ENCODE measurements at places on chromosomes 4 and X.

GRCh38 chr4:73540826-73541225 lies 59.3 kb downstream of the AFM start:
- no peak for DNase-seq

- no peak for DNase-seq
These were observed 17.9 kb downstream of the METAP1 start for GRCh38 chr4:99013402-99013843.

- no peak for DNase-seq
These were observed 176.3 kb downstream of the RPA4 start for GRCh38 chrX:97060020-97060419.

DNA sequence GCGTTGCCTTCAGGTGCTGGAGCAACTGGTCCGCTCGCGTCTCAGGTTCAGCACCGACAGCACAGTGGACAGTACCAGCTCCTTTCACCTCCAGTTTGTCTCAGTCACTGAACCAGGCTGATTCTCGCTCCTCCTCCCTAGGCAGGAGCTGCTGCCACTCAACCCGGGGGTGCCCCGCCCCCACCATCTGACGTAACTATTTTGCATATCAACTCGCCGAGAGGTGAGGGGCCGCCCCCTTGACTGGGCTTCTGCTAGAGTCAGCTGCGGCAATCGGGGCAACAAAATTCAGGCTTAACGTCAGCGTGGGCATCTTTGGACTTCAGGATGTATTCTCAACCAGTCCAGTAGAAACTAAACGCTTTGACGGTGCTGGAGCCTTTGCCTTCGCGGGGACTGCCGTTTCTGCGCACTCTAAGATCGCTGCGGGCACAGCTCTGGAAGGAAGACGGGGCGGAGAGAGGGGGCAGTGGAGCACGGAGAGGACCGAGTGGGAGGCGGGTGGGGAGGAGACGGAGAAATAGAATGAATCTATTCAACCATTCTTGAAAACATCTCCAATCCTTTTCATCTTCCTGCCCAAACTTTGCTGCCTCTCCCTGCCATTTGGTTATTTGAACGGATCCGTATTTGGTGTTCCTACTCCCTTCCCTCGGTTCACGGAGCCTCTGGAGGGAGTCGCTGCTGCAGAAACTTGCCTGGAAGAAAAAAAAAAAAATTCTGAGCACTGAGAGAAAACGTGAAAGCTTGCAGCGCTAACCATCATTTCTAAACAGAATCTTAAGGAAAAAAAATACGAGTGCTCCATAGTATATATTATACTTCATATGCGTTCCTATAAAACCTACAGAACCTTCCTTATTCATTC lies at the start of gene FSTL5:
Gene FSTL5, minus strand, starts transcription at position 109 of the 868 bp plus-strand sequence. CDS start 52,604 bp downstream, outside the sequence.
- no peak for DNase-seq

DNA sequence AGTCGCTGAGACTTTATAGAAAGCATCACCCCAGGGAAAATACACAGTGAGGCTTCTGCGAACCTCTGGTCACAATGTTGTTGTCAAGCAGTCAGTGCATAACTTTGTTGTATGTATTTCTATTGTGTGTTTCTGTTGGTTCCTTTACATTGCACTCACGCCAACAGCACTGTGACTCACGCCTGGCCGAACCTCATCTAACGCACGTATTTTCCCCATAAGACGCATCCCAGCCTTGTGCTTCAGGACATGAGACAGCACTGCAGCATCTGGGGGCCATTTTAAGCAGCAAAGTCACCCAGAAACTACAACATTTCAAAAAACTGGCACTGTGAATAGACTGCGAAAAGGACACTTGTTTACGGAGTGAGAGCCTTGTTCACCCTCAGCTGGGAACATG lies 30.6 kb downstream of the TBL1X start:
- no peak for DNase-seq
